ENCODE measurements at places on chromosomes 2 and 18. TPM values are rescaled to one million over a fixed set of nuclear protein-coding genes. Genes with fewer than 3 reads are reported as not detected.

DNA sequence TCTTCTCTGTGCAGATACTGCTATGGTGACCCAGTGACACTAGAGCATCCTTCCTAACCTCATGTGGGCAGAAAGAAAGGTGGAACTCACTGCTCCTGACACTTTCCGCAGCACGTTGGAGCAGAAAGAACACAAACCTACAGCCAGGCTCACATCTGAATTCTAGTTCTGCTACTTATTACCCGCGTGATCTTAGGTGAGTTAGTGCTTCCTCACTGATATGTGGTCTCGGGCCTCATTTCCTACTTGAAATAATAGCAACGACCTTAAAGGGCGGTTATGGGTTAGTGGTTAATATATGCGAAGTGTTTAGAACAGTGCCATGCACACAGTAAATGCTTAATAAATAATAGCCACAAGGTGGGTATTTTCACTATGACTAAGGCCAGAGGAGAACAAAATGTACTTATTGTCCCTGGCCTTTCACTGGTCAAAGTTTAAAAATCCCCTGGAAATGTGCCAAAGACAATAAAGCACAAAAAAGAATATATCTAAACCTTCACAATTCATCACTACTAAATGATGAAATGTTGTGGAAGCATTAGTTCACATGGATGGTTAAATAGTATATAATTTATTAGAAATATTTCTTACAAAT lies 66.6 kb downstream of the MYOM1 start:
- DNase-seq = no peak

Gene SLC16A14
- total RNA-seq = 10.8 TPM

- DNase-seq = no peak
Measured at GRCh38 chr2:97714950-97715652, 1.7 kb downstream of the ZAP70 start.

Gene PPP3R1
- total RNA-seq = 29.1 TPM

GRCh38 chr2:177275743-177276055 lies 11.2 kb upstream of the NFE2L2 start:
- DNase-seq = no peak

Gene TTN
- total RNA-seq = 0.53 TPM

Gene WNT10A
- total RNA-seq = not detected

- no peak for DNase-seq
Measured at GRCh38 chr2:67438337-67438736, 41.2 kb downstream of the ETAA1 start.

- DNase-seq = peak; percentile 78
Measured at GRCh38 chr2:30871980-30872789, 64.9 kb upstream of the CAPN13 start.

Gene E2F6
- total RNA-seq = 36.3 TPM

DNA sequence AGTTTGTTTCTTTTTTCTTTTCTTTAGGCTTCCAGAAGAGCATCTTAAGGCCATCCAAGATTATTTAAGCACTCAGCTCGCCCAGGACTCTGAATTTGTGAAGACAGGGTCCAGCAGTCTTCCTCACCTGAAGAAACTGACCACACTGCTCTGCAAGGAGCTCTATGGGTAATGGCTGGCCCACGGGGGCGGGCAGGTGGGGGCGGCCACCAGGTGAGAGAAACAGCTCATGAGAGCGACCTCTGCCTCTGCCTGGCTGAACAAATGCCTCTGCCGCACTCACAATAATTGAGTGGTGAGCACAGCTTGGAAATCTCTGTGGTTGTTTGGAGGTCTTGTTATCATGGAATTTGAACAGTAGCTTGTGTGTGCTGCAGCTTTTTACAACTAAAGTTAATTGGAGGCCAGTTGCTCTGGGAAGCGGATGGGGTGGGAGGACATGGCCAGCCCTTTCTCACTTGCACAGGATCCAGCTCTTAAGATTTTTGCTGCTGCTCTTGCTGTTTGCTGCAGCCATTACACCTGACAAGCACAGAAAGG lies 70.4 kb downstream of the INPP5D start:
- DNase-seq = no peak

DNA sequence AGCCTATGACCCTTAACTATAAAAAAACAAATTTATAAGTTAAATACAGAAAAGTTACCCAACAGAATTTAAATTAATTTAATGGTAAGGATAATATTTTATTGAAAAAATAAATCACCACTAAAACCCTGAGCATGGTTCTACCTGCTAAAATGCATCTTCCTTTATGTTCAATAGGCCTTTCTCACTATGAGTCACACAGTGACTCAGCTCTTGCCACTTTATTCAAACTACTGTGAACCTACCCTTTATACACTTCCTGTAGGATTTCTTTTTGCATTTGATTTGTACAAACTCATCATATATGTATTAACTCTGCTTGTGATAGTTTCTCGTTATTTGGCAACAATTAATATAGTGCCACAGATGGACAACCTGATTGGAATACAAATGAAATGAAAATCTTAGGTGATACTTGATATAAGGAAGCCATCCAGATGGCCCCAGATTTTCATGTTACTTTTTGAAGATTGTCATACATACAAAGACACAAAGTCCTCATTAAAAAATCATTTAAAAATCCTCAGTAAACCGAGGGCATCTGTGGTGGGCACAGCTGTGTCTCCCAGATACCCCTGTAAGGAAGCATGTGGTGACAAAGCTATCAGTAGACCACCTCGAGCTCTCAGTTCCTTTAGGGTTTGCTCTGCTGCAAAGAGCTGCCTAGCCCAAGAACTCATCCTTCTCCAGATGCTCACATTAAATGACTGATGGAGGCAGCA lies 55.2 kb upstream of the COBLL1 start:
- no peak for DNase-seq

Gene SAG
- total RNA-seq = 0.03 TPM

GRCh38 chr2:100940240-100940639 lies 61.8 kb upstream of the RPL31 start:
- DNase-seq = no peak

Gene IL37
- total RNA-seq = not detected

GRCh38 chr2:122816803-122817202 lies 1061.4 kb downstream of the TSN start:
- no peak for DNase-seq

GRCh38 chr2:20130821-20131645 lies 79.6 kb upstream of the LAPTM4A start:
- DNase-seq = no peak

GRCh38 chr2:96148410-96149217 lies 3.4 kb upstream of the DUSP2 start:
- DNase-seq = peak; percentile 67

DNA sequence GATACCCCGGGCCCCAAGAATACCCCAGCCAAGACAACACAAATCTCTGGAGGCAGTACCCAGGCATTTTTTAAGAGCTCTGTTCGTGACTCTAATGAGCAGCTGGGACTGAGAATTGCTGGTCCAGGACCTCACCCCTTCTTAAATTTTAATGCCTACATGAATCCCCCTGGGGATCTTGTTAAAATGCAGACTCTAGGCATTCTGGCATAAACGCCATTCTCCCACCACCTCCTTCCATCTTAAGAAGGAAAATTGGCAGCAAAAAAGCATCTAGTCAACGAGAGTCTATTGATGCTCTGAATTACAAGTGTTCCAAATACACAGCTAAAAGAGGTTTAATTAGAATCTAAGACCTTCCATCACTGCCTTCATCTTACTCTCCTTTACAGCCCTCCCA lies 5.0 kb downstream of the CHST10 start:
- DNase-seq = no peak

DNA sequence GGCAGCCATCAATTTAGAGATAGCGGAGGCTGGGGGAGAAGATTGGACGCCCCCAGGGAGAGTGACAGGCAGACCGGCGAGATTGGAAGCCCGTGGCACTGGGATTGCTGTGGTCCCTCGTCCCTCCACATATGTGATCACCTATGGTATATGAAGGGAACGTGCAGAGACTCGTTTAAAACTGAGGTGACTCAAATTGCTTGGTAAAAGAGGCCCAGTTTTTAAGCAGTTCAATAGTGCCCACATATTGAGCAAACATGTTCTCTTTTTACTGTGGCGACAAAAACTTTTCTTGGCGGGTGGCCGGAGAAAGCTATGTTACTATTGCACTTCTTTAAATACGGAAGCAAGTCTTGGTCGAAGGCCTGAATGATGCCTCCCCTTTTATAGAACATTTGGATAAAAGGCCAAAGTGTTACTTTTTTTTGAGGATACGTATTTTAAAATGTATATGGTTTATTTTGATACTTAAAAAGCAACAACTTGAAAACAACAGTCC lies 9.1 kb downstream of the B3GNT2 start:
- no peak for DNase-seq

Gene SGPP2
- 0.34 TPM for total RNA-seq

Gene LIPG
- 13.2 TPM for total RNA-seq

- DNase-seq = peak; percentile 71
Measured at GRCh38 chr2:182649316-182649715, 66.7 kb upstream of the DNAJC10 start.

GRCh38 chr18:62412231-62412979 lies 87.3 kb downstream of the TNFRSF11A start:
- DNase-seq = no peak

DNA sequence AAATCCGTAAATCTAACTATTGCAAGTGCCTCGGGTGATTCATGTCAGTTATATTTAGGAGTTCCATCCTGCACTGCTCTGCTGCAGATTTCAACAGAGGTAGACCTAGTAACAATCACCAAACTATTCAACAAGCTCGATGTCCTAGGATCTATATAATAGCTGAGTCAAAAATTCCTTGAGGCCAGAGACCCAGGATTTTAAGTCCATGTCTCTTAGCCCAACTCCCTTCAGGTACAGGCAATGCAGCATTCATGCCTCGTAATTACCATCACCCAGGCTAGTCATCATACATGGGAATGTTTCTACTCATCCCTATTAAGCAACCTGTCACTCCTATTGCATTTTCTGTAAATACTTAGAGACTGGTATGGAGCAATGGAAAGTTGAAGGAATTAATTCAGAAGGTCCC lies 729 bp downstream of the TM4SF20 start:
- no peak for DNase-seq

DNA sequence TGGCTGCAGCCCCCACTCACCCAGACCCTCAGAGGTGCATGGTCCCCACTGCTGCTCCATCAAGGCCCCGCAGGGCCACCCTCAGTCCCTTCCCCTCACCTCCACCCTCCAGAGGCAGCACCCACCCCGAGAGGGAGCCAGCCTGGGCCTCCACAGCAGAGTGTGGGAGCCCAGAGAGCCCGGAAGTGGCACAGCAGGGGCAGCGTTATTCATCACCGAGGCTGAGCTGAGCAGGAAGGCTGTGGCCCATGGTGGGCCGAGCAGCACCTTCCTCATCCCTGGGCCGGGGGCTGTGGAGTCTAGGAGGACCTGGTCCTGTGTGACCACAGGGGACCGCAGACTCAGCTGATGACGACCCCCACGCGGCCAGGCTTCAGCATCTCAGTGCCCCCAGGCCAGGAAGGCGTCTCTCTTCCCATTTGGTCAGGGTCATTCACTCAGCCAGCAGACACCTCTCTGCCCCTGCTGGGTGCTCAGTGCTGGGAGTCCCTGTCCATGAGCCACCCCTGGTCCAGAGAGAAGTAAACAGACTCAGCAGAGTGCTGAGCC lies 258.1 kb downstream of the ATAD2B start:
- DNase-seq = no peak

Gene HTR2B
- not detected for total RNA-seq

Gene LDLRAD4
- 0.65 TPM for total RNA-seq

DNA sequence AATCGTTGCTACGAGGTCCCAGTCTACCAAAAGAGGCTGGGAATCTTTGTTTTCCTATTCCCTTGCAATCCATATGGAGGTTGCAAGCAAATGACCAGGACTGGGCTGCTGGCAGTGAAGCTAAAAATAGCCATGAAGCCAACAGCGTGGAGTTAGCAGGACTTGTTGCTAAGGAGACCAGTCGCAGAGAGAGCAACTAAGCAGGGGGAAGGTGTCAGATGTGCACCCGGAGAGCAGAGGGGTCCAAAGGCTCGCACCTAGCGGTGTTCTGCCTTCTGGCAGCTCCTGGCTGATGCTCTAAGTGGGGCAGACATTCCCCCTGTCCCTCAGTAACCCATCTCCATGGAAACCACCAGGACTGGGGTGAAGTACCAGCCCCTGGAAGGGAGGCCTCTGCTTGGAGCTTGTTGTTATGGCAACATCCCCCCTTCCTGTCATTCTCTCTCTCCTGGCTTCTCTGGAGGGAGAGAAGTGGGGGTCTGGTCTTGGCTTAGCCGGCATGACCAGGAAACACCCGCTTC lies 84.6 kb downstream of the DNMT3A start:
- peak; percentile 63 for DNase-seq

- peak; percentile 77 for DNase-seq
Measured at GRCh38 chr2:88190808-88191721, 20.9 kb downstream of the THNSL2 start.

DNA sequence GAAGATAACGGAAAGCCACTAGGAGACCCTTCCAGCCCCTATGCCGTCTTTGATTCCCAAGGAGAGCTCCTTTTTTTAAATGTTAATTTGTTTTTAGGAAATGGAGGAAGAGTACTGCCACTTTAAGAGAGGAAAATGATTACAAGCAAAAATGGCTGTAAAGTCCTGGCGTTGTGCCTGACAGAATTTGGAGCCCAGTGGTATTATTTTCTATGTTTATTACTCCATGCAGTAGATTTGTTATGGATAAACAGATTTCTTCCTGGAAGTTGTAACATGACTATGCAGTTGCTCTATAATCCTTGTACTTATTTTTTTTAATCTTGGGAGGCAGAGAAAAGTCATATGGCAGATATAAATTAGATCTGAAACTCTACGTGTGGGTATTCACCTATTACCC lies 141.3 kb downstream of the GBX2 start:
- DNase-seq = no peak

Gene PLEKHH2
- 11.2 TPM for total RNA-seq

DNA sequence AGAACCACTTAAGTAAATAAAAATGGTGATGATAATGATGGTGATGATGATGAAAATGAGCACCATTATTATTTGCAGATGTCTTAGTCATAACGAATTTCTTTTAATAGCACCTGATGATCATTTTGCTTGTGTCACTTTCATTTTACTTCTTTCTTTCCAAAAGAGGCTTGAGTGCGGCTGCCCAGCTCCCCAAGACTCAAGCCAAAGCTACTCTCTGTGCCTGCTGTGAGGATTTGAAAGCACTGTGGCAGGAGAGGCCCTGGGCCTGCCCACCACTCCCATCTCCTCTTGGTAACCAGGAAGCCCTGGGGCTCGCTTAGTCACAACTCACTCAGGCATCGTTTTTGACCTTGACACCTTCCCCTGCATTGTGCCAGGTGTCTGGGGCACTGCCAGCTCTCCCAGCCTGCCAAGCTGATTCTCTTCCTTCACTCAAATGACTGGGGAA lies 41.2 kb downstream of the RPL37A start:
- DNase-seq = no peak

- no peak for DNase-seq
Measured at GRCh38 chr2:101912545-101912944, 79.2 kb upstream of the IL1R2 start.

- no peak for DNase-seq
Measured at GRCh38 chr18:78519394-78520062, 460.1 kb upstream of the SALL3 start.

Gene XDH
- total RNA-seq = 5.0 TPM

DNA sequence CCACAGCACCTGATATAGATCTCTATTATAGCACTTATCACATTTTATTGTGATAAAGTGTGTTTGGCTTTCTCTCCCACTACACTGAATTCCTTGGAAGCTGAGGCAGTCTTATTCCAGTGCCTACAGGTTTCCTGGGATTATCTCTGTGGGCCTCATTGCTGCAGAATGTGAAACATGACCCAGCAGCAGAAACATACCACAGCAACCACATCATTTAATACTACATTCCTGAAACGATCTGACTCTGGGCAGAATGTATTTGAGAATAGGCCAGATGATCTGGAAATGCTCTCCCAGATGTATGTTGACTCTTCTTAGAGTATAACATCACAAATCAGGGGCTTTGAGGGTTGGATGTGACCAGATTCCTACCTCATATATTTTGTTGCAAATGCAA lies 323.5 kb upstream of the TANK start:
- DNase-seq = no peak

Gene ASB18
- not detected for total RNA-seq

All from neural progenitor cell (in vitro differentiated cells).